Fibroblast of upper back skin (primary cell): ENCODE measurements at places on chromosomes 5 and 9.

- no peak for DNase-seq
Observed at GRCh38 chr9:123471843-123472570, 116.0 kb downstream of the CRB2 start.

GRCh38 chr5:168110384-168110783 lies 181.1 kb upstream of the WWC1 start:
- no peak for DNase-seq

GRCh38 chr5:543351-543750 lies 19.1 kb upstream of the SLC9A3 start:
- DNase-seq, result no peak

- peak; percentile 79 for DNase-seq
Observed at GRCh38 chr5:124274949-124275348, 471.5 kb downstream of the ZNF608 start.

DNA sequence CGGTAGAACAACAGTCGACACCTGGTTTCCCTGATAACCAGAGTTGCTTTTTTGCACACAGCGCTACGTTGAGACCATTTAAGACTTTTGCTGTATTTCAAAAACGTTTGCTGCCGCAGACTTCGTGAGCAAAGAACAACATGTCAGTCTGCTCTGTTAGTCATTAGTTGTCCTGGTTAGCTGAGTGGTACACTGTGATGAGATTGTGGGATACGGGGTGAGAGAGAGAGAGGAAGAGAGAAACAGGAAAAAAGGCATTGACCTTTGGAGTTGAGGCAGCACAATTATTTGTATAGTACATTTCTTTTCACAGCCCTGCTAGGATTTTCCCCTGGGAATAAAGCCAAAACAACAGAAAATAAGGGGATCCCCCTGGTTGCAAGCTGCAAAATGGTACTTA lies 306.1 kb upstream of the WWC1 start:
- no peak for DNase-seq

DNA sequence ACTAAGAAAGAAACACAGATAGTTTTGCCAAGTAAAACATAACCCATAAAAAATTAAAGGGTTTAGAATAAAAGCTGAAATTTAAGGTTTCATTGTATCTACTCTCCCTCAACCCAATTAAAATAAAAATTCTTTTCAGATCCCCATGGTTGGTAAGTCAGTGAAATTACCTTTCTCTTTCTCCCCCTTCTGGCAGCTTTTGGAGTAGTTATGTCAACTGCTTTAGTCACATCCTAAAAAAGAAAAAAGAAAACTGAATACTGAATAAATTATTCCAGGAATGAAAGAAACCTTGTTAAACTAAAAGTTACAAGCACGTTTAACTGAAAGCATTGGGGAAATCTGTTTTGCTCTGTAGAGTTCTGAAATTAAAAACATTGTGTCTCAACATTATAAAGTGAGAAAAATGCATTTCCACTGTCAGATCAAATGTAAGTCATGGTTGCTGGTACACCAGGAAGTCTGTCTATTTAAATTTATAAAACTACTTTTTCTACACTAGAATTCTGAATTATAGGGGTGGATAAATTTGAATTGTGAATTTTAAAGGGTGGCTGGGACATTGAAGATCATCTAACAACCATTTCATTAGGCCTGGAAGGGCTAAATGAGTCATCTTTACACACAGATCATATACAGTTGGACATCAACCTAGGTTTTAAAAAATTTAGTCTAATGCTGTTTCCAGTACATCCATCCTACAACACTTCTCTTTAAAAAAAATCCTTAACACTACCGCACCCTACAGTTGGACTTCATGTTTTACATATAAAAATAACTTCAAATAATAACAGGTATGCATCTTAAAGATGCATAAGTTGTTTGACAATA lies 24.7 kb downstream of the PSIP1 start:
- DNase-seq, result peak; percentile 24

GRCh38 chr9:116644091-116644688 lies 42.9 kb upstream of the TRIM32 start:
- peak; percentile 92 for DNase-seq

GRCh38 chr5:36820900-36821299 lies 55.7 kb upstream of the NIPBL start:
- no peak for DNase-seq

DNA sequence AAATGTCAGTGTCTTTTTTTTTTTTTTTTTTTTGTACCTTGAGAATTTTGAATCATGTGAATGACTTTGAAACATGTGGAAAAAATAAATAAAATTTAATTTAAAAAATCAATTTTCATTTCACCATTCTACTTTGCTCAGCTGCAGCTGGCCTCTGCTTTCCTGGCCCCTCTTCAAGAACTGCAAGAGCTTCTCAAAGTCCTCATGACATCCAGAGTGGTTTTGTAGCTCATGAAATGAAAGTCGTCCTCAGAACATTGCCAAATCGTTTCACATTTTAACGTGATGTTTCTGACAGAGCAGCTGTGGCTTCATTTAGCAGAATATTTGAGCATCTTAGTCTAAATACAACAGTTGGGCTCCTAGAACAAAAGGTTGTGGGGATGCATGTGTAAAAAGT lies 47.9 kb upstream of the TMEM215 start:
- no peak for DNase-seq

DNA sequence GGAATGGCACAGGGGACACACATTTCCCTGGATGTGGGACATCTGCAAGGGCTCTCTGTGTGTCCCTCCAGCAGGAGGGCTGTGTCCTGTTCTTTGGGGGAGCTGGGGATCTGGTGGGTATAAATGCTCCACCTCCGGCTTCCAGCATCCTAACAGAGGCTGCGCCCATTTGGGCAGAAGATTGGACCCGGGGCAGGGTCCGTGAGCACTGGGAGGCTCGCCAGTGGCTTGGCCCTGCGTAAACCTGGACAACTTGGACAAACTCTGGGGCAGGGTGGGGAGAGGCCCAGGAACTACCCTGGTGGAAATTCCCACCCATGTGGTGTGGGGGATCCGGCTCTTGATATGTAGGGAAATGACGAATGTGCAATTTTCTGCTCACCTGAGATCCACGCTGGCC lies 80.9 kb downstream of the GADD45G start:
- no peak for DNase-seq

- DNase-seq, result no peak
Observed at GRCh38 chr5:108181975-108182374, 199.9 kb downstream of the FBXL17 start.

- DNase-seq, result no peak
Observed at GRCh38 chr5:14436801-14437542, 144.6 kb upstream of the OTULINL start.

DNA sequence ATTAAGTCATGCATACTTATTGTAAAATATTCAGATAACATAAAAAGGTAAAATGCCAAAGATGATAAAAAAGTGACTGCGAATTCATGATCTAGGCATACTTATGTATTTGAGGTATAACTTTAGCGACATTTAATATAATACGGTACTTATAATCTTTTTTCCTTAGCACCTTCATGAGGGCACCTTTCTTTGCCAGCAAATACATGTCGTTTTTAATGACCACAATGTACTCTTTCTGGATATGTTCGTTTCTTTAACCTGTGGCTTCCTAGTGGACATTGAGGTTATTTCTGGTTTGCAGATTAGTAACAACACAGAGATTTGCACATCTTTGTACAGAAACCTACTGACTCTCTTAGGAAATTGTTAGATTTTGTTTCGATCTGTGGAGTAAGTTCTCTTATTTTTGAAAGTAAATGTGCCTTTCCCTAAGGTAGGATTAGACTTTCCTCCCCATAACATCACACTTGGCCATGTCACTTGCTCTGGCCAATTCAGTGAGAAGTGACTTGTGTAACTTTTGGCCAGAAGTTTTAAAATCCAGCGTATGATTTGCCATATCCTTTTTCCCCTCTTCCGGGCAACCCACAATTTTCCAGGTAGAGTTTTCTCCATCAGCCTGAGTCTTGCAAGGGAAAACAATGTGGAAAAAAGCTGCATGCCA lies 24.4 kb downstream of the ANKRD33B start:
- DNase-seq, result no peak

GRCh38 chr5:43193181-43193893 lies 1.3 kb downstream of the NIM1K start:
- peak; percentile 93 for DNase-seq

DNA sequence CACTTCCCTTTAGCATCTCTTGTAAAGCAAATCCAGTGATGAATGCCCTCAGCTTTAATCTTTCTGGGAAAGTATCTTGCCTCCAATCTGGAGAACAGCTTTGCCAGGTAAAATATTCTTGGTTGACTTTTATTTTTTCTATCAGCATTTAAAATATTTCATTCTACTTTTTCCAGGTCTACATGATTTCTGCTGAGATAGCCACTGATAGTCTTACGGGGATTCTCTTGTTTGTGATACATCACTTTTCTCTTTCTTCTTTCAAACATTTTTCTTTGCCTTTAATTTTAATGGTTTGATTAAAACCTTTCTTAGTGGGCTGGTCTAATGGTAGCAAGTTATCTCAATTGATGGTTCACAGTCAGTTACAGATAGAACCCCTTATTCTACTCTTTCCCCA lies 33.9 kb upstream of the FAM120A start:
- DNase-seq, result no peak

DNA sequence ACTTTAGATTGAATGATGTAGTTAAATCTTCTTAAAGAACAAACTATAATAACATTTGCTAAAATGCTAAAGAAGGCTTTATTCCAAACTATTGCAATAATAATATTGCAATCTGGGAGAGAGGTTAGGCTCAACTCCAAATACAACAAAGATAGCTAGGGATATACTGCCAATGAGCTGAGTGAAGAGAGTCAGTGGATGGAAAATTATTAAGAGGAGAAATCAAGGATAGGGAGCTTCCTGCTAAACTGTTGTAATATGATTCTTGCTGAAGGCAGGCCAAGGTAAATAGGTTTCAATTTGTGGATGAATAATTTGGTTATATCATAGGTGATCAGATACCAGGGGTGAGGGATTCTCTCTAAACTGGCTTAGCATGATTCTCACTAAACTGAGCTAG lies 1651.5 kb downstream of the EFNA5 start:
- peak; percentile 64 for DNase-seq

DNA sequence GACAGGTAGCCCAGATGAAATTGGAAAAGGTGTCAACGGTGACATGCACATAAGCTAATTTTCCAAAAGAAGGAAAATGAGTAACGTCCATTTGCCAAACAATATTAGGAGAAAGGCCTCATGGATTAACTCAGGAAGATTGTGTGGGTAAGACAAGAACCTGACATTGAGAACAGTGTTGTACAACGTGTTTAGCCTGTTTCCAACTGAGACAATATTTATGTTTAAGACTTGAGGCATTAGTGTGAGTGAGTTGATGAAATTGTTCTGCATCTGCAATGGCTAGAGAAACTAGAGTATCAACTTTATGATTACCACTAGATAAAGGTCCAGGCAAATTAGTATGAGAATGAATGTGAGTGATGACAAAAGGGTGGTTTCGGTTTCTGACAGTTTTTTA lies 191.3 kb upstream of the RAI14 start:
- no peak for DNase-seq

GRCh38 chr9:1222511-1222910 lies 172.4 kb downstream of the DMRT2 start:
- peak; percentile 67 for DNase-seq

GRCh38 chr9:115212832-115213231 lies 94.9 kb upstream of the TNC start:
- DNase-seq, result no peak

DNA sequence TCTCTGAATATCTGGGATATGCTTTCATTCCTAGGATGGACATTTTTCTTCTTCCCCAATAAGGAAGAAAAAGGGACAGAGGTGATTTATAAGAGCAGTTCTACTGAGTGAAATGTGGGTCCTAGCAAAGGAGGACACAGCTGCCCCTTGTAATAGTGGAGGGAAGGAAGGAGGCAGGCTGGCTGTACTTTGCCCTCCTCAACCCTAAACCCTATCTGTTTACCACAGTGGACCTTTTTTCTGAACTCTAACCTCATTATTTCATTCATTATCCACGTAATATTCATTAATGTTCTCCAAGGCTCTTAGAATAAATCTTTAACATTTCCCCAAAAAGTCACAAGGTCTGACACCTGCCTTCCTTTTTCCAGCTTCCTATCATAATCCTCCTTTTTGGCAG lies 37.8 kb downstream of the GHR start:
- DNase-seq, result no peak

DNA sequence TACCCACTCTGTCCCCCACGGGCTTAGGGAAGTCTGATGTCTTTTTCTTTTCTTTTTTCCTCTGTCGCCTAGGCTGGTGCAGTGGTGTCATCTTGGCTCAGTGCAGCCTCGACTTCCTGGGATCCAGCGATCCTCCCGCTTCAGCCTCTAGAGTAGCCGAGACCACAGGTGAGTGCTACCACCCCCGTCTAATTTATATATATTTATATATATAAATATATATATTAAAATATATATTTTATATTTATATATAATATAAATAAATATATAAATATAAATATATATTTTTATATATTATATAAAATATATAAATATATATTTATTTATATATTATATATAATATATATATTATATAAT lies 3.3 kb upstream of the ANXA2R start:
- DNase-seq, result no peak

DNA sequence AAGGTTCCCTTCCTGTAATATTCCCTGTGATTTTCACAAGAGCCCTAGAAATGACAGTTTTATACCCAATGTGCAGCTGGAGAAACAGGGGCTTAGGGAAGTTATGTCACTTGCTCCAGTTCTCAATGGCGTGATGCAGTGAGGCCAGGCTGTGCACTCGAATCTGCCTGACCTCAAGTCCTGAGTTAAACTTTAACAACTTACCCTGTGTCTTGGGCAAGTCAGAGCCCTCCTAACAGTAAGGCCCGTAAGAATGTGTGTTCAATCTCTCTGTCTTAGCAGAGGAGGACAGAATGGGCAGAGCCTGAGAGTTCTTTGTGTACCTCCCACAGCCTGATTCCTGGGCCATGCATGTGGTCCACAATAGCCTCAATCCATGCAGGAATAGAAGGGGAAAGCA lies 181.1 kb downstream of the TRIM32 start:
- DNase-seq, result no peak

- DNase-seq, result no peak
Observed at GRCh38 chr5:118637947-118638670, 350.2 kb downstream of the DTWD2 start.

DNA sequence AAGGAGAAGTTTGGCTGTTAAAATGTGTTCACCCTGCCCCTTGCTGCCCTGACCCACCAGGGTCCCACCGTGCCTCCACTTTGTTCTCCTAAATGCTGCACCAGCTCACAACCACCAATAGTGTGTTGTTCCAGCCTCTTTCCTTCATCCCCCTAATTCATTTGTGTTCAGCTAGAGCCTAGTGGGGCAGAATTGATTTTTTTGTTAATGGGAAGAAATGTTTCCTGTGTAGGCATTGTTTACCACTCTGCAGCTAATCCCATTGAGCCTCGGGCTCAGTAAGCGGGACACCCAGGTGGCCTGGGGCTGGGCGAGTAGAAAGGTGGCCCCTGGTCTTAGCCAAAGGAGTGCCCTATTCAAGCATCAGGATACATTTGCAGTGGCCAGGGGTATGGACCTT lies 127.6 kb downstream of the MVB12B start:
- DNase-seq, result no peak
